Muscle of back (tissue), 13 donors: ENCODE measurements at places on chromosomes 6 and 20. TPM values are rescaled to one million over a fixed set of nuclear protein-coding genes. Genes with fewer than 3 reads are reported as not detected.
A peak's percentile ranks its signal among the peaks of the same experiment; 100 is the strongest.

DNA sequence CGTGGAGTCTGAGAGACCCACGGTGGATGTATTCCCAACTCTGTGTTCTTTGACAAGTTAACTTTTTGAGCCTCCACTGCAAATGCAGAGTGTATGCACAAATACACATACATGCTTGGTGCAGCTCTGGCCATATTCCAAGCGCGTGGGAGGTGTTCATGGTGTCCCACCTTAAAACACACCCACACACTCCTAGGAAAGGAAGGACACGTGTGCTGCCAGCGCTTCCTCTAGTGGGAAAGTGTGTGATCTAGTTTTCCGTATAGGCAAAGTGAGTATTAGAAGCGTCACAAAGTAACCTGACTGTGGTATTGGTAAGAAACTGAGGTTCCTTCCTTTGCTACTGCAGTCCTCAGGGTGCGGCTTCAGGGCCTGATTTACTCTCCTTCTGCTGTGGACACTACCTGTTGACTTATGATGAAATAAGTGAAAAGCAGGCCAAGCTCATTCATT, 36.0 kb upstream of the MPC1 start:
- no peak for DNase-seq

- DNase-seq = no peak
Measured at GRCh38 chr20:56426026-56426425, 14.0 kb downstream of the CASS4 start.

DNA sequence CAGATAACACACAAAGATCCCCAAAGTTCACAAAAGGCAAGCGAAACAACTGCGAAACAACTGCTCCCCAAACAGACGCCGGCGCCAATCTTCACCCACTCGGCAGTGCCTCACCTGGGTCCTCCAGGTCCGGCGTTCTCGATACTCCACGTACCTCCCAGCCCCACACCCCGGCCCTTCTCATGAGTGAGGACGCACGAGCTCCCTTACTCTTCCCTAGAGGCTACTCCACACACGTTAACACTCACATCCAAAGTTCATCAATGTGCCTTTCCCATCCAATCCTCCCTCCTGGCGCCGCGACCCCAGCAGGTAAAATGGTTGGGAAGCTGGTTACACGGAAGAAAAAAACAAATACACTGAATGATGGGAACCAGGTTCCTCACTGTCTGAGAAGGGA, 77.0 kb downstream of the TAF4 start:
- DNase-seq = no peak

DNA sequence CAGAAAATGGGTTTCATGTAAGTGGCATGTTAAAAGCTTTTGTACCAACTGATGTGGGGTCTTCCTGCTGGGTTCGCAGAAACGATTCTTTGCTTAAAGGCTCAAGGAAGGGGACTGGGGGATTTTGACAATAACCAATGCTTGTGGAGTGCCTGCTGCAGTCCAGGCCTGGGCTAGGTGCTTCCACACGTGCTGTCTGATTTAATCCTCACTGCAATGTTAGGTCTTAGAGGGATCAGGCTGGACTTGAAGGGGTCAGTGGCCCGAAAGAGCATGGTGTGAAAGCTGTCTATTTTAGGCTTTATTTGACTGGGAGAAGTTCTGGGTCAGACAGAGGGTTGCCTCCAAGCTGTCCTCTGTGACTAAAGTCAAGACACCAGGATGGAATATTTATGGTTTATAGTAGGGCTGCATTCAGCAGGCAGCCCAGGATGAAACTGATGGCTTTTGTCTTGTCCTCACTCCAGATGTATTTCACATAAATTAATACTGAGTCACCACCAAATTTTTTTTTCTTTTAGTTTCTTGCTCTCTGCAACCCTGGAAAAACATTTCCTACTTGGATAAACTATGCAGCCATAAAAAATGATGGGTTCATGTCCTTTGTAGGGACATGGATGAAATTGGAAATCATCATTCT, 219.1 kb downstream of the ZMYND8 start:
- DNase-seq = no peak

DNA sequence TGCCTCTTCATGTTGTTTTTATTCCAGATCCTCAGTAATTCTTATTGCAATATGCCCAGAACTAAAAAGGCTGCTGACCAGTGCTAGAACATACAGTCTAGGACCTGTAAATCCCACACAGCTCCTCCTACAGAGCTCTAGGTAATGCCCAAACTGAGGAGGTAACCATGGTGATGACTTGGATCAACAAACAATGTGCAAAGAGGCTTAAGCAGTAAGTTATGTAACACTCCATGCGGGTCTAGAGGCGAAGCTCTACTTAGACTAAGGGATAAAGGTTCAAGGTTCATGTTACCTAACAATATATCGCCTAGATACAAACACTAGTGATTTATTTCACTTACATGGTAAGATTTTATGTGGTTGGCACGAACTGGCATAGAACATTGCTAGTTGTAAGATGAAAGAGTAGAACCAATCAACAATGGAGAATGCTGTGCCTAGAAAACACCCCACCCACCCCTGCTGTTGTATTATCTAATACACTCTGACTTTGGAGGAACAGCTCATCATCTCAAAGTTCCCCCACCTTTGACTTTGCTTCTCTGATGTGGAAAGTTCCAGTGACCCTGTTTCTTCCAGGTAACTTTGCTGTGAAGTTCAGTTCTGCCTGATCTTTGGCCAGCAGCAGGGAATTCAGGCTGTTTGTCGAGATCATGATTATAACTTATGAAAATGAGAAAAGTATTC, 242.4 kb downstream of the ALDH8A1 start:
- DNase-seq = peak; percentile 25

- no peak for DNase-seq
Measured at GRCh38 chr6:150231525-150231850, 88.6 kb downstream of the PPP1R14C start.

- no peak for DNase-seq
Measured at GRCh38 chr6:41900861-41901260, 5.7 kb upstream of the USP49 start.

DNA sequence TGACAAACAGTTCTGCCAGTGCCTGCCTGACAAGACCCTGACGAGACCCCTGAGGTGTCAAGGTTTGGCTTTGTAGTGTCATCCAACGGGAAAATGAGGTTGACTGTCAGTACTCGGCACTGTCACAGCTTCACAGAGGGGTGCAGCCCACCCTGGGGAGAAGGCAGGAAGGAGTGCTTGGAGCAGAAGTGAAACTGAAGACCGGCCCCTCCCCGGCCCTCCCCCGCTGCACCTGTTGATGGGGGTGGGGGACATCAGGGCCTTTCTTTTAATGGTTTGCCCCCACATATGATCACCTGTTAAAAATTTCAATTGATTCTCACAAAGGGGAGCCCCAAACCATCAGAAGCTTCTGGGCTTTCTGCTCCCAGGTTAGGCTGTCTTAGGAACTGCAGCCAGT, 6.8 kb downstream of the PMEPA1 start:
- DNase-seq = no peak

GRCh38 chr20:1825938-1826445, 69.2 kb upstream of the SIRPA start:
- no peak for DNase-seq

- DNase-seq = no peak
Measured at GRCh38 chr6:21601932-21602390, 8.4 kb downstream of the SOX4 start.

- DNase-seq = no peak
Measured at GRCh38 chr6:142685852-142686506, 259.0 kb downstream of the HIVEP2 start.

- peak; percentile 78 for DNase-seq
Measured at GRCh38 chr20:31606804-31607639, 1.9 kb downstream of the ID1 start.

- DNase-seq = peak; percentile 78
Measured at GRCh38 chr20:3753098-3753497, 14.5 kb downstream of the ADISSP start.

DNA sequence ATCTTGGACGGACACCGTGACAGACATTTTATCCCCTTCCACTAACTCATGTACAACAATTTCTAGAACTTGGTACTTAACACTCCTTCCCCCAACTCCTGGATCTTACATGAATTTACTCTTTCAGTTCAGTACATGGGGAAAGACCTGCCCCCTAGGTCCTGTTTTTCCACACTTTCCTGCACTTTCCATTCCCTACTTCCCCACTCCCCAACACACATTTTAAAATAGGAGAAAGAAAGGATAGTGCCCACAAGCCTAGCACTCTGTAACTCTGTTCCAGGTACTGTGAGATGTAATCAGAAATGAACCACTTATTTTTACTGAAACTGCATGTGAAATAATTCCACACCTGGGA, 1.3 kb downstream of the ADGRG6 start:
- no peak for DNase-seq

GRCh38 chr6:158861686-158862381, 42.7 kb upstream of the EZR start:
- no peak for DNase-seq

DNA sequence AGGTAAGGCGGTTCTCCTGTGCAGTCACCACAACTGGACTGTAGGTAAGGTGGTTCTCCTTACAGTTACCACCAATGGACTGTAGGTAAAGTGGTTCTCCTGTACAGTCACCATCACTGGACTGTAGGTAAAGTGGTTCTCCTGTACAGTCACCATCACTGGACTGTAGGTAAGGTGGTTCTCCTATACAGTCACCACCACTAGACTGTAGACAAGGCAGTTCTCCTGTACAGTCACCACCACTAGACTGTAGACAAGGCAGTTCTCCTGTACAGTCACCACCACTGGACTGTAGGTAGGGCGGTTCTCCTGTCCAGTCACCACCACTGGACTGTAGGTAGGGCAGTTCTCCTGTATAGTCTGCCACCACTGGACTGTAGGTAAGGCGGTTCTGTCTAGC, 212.3 kb downstream of the TFAP2A start:
- no peak for DNase-seq

- DNase-seq = no peak
Measured at GRCh38 chr20:20079102-20079784, 26.9 kb downstream of the CFAP61 start.

- DNase-seq = no peak
Measured at GRCh38 chr6:105320765-105321164, 82.1 kb downstream of the PREP start.

DNA sequence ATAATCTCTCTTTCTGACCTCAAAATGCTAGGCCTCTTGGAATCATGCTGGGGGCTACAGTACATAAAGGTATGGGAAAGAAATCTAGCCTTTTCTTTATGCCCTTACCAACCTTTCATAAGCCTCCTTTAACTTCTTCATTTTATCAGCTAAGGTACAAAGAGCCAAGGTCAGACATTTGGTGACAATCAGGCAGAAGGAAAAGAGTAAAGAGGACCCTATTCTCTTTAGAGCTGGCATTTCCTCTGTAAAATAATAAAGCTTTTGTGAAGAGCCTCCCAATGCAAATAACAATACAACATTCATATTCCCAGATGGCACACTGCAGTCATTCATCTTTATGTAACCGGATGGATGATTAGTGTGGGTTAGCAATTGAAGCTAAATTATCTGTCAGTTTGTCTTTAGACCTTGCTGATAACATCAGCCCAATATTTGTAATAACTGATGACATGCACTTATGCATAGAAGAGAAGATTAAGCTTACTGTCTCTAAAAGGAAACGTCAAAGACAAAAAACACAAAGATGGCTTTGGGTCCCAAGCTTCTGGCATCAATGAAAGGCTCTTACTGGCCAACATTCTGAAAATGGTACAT, 163.1 kb downstream of the IBTK start:
- no peak for DNase-seq

GRCh38 chr6:26525838-26526237, 12.3 kb upstream of the HMGN4 start:
- no peak for DNase-seq

DNA sequence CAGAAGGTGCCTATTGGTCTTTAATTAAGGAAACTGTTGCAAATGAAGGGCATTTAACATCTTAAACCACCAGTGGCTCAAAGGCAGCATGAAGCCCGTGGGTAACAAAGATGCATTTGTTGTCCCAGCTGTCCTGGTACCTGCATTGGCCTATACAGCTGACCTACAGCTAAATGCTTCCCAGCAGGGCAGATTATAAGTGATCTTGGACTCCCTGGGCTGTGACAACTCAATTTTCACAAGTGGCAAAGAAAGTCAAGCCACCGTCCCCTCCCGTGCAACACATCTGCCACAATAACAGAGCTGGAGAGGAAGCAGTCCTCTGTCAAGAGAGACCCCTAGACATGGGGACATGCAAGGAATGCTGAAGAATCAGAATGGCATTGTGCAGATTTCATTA, 31.5 kb upstream of the EDN3 start:
- DNase-seq = no peak

DNA sequence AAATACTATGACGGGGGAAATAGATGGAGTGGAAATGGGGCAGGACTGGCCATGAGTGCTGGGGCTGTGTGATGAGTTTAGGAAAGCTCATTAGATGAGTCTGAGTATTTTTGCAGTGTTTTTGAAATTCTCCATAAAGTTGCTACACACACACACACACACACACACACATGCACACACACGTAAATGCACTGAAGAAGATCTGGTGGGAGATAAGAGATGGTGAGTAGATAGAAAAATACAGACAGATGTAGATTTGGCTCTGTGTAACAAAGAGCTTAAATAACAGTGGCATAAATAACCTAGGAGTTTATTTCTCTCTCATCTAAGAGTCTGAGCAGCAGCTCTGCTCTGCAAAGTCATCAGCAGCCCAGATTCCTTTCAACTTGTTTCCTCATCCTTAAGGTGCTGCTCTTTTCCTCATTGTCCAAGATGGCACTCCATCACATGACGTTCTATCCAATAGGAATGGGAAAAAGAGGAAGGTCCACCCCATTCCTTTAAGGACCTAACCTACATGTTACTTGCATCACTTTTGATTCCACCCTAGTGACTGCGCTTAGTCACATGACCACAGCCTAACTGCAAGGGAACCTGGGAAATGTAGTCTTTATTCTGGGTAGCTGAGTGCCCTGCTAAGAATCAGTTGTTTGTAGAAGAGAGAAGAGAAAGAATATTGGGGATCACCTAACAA, 76.4 kb downstream of the EYA2 start:
- no peak for DNase-seq

DNA sequence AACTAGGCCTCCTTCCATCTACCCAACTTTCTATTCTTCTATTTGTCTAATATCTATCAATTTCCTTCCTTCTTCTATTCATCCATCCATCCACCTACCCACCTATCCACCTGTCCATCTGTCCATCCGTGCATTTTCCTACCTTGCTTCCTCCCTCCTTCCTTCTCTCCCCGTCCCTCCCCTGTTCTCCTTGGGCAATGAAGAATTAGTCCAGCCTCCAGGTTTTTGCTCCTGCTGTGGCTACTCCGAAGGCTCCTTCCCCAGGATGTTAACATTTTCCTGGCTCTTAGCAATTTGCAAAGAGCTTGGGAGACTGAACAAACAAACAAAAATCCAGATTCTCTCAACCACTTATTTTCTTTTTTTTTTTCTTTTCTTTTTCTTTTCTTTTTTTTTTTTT, 81.6 kb downstream of the KCNB1 start:
- peak; percentile 75 for DNase-seq

- DNase-seq = no peak
Measured at GRCh38 chr6:142014515-142014914, 118.2 kb upstream of the GJE1 start.

The ZNF341 gene
- 2.8 TPM for polyA plus RNA-seq

The LY6G6D gene
- 0.42 TPM for polyA plus RNA-seq

The MYCT1 gene
- 19.1 TPM for polyA plus RNA-seq

The C20orf204 gene
- 0.59 TPM for polyA plus RNA-seq

The GTF2H4 gene
- polyA plus RNA-seq = 24.8 TPM

The TINAG gene
- 0.09 TPM for polyA plus RNA-seq

The POM121L2 gene
- not detected for polyA plus RNA-seq

The SOBP gene
- 15.9 TPM for polyA plus RNA-seq

The CLVS2 gene
- polyA plus RNA-seq = 0.87 TPM

The PAK5 gene
- 0.08 TPM for polyA plus RNA-seq

The SEL1L2 gene
- not detected for polyA plus RNA-seq

The OPN5 gene
- polyA plus RNA-seq = 0.28 TPM
